ENCODE measurements at places on chromosomes 4 and X. TPM values are rescaled to one million over a fixed set of nuclear protein-coding genes. Genes with fewer than 3 reads are reported as not detected.

Gene MAGEC1
- not detected for total RNA-seq

Gene AREG
- 16.8 TPM for total RNA-seq

GRCh38 chr4:25760518-25761157, 102.2 kb downstream of the SEL1L3 start:
- DNase-seq = no peak

Gene FGF5
- 0.05 TPM for total RNA-seq

Gene ZCCHC4
- total RNA-seq = 8.5 TPM

- DNase-seq = peak; percentile 50
Observed at GRCh38 chr4:70583952-70584834, 7.9 kb upstream of the AMBN start.

DNA sequence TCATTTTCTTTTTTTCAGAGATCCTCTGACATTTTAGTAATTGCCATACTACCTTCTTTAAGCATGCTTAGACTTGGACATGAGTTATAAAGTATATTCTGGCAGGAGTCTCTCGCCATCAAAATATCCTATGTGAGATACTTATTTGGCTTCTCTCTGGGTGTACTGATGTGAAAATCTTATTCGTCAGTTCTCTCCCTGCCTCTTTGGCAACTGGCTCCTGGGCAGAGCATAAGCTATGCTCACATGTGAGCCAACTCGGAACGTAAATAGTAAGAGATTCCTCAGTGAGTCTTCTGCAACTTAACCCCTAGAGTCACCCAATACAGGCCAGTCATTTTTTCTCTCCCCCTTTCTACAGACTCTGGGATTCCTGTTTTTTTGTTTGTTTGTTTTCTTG, 91.6 kb downstream of the MAGEB17 start:
- DNase-seq = no peak

GRCh38 chr4:185566972-185567371, 31.7 kb upstream of the PDLIM3 start:
- no peak for DNase-seq

Gene SPANXD
- total RNA-seq = not detected
